ENCODE measurements at places on chromosomes 7 and 10. TPM values are rescaled to one million over a fixed set of nuclear protein-coding genes. Genes with fewer than 3 reads are reported as not detected.

- DNase-seq, result no peak
Measured at GRCh38 chr7:35729061-35729783, 34.3 kb upstream of the HERPUD2 start.

DNA sequence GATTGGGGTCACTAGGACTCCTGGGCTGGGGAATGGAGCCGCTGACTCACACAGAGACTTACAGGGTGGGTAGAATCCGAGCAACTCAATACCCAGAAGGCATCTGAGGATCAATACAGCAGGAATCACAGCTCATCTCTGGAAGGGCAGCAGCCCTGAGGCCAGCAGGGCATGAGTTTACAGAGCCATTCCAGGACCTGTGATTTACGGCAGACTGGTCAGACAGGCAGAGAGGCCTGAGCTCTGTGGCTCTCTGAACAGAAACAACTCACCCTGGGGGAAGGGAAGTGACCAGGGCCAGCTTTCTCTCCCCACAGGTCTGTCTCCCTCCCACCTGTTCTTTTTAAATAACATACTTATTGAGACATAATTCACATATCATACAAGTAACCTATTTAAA lies 88.2 kb upstream of the CXCL12 start:
- no peak for DNase-seq

DNA sequence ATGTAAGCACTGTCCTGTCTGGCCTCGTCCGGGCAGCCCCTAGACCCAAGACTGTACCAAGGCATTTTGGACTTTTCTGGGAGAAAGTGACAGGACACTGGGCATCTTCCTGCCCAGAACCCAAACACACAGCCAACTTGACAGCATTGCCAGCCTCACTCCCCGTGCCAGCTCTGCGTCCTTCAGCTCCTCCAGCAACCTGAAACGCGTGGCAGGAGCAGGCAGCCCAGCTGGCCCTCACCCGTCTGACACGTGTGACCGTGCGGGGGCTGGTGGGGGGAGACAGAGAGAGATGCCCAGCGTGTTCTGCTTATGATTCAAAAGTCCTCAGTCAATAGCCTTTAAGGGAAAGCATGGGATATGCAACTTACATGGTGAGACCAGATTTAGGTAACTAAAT lies 50.3 kb upstream of the SLC29A3 start:
- peak; percentile 21 for DNase-seq

- no peak for DNase-seq
Measured at GRCh38 chr10:118567701-118568248, 27.7 kb downstream of the PRLHR start.

The SLC29A3 gene
- 2.2 TPM for total RNA-seq
